ENCODE measurements at places on chromosomes 7 and 10. TPM values are rescaled to one million over a fixed set of nuclear protein-coding genes. Genes with fewer than 3 reads are reported as not detected.

DNA sequence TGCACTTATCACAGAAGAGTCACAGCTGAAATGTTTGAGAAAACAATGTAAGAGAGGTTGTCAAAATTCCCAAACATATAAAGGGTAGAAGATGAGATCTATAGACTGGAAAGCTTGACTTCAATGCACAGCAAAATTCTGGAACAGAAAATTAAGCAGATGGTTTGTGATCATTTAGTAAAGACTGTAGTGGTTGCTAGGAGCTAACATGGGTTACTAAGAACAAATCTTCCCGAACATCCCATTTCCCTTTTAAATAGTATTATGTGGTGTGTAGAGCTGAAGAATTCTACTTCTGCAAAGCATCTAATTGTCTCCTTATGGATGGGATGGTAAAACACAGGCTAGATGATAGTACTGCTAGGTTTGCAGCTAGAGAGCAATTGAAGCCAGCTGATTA, 312.3 kb downstream of the CAMK1D start:
- DNase-seq, result no peak

The MNX1 gene
- total RNA-seq, result not detected

DNA sequence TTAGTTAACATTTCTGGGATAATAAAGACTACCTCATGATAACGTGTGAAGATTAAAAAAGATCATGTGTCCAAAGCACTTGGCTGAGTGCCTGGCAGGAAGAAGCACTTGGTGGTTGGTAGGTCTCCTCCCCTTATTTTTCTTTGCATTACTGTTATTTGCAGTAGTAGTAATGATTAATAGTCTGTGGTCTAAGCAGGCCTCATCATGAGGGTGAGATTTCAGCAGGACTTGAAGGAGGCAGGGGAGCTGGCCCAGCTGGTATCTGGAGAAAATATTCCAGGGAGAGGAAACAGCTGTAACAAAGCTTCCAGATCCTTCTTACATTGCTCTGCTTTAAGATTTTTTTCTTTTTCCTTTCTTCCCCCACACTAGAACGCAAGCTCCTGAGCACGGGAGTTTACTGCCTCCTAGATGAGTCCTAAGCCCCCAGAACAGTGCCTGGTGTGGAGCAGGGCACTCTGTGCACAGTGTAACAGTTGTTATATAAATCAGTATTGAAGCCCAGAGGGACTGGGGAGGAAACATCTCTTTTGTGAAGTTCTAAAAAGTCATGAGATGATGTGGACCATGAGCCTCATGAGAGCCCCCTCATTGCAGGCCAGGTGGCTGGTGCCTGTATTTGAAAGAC, 31.1 kb upstream of the RHEB start:
- DNase-seq, result no peak

The TMEM130 gene
- total RNA-seq, result not detected

- DNase-seq, result no peak
Measured at GRCh38 chr10:54749623-54750022, 51.4 kb downstream of the PCDH15 start.

The SDK1 gene
- total RNA-seq, result 2.3 TPM

The FEZF1 gene
- total RNA-seq, result not detected

The AP3M1 gene
- total RNA-seq, result 28.0 TPM

DNA sequence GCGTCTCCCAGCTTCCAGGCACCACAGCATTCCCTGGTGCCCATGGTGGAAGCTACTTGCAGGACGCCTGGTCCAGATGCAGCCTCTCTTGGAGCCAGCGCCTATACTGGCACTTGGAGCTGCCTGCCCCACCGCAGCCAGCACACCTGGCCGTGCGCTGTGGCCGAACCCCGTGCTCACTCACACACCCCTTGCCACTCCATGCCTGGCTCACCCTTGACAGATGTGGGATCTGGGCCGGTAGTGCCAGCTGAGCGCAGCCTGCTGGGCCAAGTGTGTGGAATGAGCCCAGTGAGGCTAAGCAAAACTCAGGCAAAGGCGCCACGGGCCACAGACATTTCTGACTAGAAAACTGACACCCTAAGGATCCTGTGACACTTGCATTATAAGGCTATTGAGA, 884.8 kb downstream of the LRMDA start:
- DNase-seq, result no peak

GRCh38 chr10:70832221-70832620, 16.5 kb downstream of the SGPL1 start:
- no peak for DNase-seq

GRCh38 chr10:99534939-99535763, 2.4 kb downstream of the NKX2-3 start:
- DNase-seq, result no peak

GRCh38 chr7:93723424-93724124, 149.1 kb upstream of the CALCR start:
- DNase-seq, result no peak

GRCh38 chr7:105776068-105776790, 100.2 kb downstream of the ATXN7L1 start:
- DNase-seq, result no peak

DNA sequence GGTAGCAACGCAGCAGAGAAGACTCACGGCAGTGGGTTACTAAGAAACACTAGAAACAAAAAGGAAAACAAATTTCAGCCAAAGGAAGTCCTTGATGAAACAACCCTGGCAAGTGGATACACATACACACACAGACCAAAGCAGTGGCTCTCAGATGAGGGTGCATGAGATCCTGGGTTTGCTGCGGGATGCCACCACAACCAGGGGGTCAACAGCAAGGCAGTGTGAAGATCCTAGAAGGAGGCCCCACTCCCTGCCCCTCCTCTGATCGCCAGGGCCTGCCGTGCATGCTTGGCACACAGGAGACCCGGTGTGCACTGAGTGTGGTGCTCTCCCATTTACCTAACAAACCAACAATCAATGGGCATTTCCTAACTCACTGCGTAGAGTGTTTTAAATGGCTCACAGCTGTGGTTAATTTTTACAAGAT, 252.3 kb upstream of the KLF14 start:
- DNase-seq, result no peak

The CAV1 gene
- total RNA-seq, result 387 TPM

The TMEM106B gene
- total RNA-seq, result 44.1 TPM

DNA sequence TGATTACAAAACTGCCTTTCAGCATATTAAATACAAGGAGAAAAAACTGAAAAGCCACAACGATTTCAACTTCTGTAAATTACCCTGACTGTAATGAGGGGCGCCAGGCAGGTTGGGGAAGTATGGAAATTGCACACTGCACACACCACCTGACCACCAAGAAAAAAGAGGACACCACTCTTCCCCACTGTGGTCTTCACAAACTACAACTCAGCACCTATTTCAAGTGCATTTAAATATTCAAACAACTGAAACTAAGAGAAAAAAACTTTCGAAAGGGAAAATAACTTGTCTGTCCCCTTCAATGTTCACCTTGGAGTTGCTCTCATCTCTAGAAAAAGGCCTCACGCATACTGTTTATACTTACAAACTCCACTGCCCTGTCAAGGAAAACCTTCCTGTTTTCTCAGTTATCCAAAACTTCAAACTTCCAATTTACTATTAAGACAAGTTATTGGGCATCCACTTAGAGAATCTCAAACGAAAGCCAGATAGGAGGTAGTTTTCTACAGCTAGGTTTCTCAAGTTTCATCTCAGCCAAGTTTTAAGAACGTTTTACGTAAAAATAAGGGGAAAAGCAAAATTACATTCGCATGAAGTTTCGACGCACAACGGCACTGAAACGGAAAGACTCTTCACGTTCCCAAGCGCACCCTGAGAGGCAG, 1.4 kb downstream of the LARP4B start:
- no peak for DNase-seq

The SRRT gene
- 70.5 TPM for total RNA-seq

The TUBB8 gene
- total RNA-seq, result not detected

The SH2B2 gene
- 1.2 TPM for total RNA-seq

GRCh38 chr7:120582916-120583315, 275.0 kb downstream of the TSPAN12 start:
- no peak for DNase-seq

The IGFBP3 gene
- 45.4 TPM for total RNA-seq

GRCh38 chr7:70566671-70567070, 565.3 kb upstream of the GALNT17 start:
- no peak for DNase-seq

- no peak for DNase-seq
Measured at GRCh38 chr7:88200789-88201188, 19.0 kb downstream of the SRI start.

DNA sequence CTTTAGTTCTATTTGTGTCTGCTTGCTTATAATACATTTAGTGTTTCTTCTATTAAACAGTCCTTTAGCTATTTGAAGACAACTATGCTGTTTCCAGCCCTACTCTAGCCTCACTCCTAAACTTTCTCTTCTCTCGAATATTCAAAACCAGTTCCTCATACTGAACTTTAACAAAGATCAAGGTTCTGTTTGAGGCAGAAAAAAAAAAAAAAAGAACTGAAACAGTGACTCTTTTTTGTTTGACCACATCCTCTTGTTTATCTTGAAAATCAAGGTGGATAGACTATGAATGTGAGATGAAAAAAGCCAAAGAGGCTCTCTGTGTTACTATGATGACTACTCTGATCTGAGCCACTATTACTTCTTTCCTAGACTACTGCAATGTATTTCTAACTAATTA, 154.3 kb downstream of the ZNF365 start:
- DNase-seq, result no peak

The CAMK1D gene
- 5.2 TPM for total RNA-seq

The UCN3 gene
- not detected for total RNA-seq

DNA sequence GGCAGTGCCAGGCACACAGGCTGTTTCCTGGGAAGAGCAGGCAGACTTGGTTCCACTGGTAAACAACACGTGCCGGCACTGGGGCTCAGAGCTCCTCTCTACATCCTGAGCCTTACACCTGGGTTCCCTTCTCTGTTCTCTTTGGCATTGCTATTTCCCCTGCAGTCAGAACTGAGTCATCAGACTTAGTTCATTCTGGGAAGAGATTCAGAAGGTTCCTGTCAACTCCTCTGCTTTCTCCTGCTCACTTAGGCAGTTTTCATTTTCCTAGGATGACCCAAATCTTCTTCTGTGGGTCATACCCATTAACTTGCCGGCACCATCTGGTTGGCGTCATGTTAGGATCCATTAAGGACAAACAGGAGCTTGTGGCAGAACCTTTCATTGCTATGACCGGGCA, 33.4 kb upstream of the LRRC18 start:
- DNase-seq, result no peak

DNA sequence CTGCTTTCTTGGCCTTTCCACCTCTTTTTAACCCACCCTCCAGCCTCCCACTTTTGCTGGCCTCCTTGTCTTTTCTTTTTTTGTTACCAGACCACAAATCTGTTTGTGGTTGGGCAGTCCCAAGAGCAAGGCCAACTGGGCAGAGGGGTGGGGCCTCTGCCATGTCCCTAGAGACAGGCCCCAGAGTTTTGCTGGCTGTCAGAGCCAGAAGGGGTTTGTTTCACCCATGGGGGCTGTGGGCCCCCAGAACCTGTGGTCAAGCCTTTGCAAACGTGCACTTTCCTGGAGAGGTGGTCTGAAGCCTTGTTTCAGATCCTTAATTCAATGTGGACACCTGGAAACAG, 10.3 kb downstream of the ZMIZ1 start:
- DNase-seq, result peak; percentile 42

GRCh38 chr10:49164559-49165188, 23.5 kb downstream of the TMEM273 start:
- no peak for DNase-seq

The C7orf33 gene
- not detected for total RNA-seq

DNA sequence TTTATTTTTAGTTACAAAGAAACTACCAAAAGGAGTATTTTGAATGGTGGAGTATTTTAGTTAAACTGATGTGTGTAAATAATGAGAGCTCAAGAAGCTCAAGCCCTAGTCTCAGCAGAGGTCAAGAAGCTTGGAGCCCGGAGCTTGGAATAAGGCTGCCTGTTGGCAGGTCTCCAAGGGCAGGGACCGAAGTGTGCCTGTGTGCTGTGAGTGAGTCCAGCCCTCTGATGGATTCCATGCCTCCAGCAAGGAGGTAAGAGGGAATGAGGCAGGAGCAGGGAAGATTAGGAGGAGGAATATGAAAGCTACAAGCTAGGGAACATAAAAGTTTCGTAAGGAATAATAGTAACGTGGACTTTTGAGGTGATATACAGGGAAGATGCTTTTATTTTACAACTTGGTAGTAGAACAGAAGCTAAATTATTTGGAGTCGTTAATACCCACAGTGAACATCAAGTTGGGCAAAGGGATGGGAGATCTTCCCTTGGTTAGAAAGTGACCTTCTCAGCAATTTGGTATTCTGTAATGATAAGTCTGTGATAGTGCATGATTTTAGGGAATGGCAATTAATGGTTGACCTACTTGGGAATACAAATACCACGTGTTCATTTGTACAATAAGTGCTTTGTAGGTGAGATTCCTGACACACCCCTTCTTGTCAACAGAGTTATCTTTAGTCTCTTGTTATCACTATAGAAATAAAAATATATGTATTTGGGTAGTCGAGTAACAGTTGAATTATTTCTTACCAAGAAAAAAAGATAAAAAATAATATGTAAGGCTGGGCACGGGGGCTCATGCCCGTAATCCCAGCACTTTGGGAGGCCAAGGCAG, 4.6 kb downstream of the SEC23IP start:
- DNase-seq, result peak; percentile 79

DNA sequence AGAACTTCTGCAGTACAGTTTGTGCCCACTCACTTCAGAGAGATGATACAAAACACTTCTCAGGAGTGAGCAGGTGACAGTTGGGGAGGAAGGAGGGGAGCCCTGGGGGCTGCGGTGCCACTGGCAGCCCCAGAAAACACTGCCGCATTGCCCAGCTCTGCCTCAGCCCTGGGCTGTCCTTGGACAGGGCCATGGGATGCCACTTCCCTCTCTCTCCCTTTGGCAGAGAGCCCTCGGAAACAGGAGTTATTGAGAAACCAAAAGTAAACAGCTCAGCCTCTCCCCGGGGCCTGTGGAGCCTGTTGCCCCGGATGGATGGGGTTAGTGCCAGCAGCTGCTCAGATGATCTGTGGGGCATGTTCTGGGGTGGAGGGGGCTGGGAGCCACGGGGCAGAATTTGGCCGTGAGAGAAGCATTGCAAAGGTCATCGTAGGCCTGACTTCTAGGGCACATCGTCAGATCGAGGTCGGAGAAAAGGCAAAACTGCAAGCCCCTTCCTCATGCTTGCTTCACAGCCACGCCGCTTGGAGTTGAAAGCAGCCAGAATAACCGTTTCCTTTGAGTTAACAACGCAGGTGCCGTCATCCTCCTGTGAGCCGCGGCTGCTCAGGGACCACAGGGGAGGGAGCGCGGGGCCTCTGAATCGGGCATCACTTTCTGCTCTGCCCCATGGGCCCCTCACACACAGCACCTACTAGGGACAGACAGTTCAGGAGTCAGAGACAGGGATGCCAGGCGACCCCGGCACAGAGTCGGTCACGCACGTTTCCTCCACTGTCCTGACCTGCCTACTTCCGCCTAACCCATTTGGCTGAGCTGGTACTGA, 256.4 kb downstream of the CAMK1D start:
- peak; percentile 80 for DNase-seq

The TRPV5 gene
- total RNA-seq, result not detected
